ENCODE measurements at places on chromosomes 7 and 10.

DNA sequence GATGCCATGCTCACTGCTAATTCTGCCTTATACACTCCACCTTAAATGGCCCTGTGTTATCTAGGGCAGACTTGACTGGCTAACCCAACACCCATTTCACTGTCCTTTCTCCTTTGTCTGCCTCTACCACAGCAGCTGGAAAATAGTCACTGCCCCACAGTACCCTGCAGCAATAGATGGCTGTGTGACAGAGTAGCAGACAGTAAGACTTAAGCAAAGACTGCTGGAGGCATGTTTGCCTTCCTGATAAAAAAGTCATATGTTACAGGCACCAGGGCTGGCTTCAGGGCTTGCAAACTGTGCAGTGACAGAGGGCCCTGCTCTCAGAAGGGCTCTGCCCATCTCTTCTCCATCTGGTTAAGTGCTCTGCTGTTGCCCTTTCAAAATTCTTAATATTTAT, 332.6 kb upstream of the GHITM start:
- DNase-seq: no peak

- no peak for DNase-seq
These were observed 60.5 kb downstream of the PWWP2B start for GRCh38 chr10:132457328-132458070.

DNA sequence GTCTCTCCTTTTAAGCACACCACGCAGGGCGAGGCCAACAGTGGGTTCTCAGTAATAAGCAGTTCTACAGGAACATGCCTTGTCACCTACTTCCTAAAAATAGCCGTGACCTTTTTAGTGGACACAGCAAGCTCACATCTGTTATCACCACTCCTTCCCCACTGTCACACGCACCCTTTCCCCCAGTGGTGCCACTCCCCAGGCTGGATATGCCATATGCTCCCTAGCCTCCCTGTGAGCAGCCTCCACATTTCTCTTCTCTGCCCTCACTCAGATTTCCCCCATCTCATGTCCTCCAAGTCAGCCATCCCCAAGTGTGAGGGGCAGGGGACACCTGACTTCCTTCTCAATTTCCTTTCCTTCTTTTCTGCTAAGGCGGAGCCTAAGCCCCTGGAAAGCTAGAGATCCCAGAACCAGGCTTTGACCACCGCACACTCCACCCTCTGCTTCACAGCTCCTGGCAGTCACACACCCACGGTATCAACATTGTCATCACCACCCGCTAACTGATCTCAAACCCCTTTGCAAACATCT, 3.7 kb downstream of the ANXA11 start:
- no peak for DNase-seq

- DNase-seq: no peak
These were observed 4.3 kb upstream of the ZNF503 start for GRCh38 chr10:75405598-75406461.

DNA sequence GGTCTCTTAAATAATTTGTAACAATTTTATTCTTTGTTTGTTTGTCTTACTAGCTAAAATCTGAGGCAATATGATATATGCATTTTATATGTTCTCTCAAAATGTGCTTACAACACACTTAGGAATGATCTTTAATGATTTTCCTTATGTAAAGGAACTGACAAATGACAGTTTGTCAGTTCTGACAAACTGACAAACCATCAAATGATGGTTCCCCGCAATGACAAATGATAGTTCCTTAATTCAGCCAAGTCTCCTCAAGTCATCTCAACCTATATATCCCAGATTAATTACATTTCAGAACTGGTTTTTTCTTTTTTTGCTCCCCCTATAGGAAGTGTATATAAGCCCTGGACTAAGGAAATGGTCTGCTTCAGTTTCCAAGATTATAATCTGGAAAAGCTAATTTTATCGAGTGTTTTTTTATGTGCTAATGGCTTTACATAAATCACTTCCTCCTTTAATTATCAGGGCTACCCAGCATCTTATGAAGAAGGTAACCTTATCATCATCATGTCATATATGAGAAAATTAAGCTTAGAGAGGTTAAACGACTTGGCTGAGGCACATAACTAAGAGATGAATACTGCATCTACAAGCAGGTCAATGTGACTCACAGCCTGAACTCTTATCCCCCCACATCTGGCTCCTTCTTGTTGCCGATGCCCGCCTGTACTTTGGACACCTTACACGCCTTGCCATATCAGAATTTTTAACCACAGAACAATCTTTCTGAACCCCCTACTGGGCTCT, 75.1 kb downstream of the RELN start:
- no peak for DNase-seq

All from D721Med (cell line).